ENCODE measurements at places on chromosomes 1 and 21.

DNA sequence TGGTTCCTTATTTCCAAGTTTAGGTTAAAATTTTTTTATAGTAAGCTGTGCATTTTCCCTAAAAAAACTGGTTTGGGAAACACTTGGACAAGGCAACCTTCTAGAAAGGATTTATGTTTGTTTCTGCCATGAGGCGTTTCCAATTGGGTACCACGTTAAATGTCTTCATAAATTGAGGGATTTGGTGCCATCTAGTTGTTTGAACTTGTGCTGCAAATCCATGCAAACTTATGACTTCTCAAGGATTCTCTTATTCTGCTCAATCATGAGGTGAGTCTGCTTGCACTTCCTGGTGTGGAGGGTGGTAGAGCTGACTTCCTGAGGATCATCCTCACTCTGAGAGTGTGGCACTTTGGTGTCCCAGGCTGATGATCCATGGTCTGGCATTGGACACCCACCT, 123.3 kb downstream of the PCNX2 start:
- no peak for DNase-seq

GRCh38 chr1:205661429-205662134, 18.7 kb downstream of the SLC45A3 start:
- DNase-seq: no peak

- no peak for DNase-seq
These were observed 28.9 kb upstream of the APP start for GRCh38 chr21:26199456-26199855.

GRCh38 chr1:206582971-206583706, 29.1 kb downstream of the EIF2D start:
- no peak for DNase-seq

- DNase-seq: no peak
These were observed 520 bp downstream of the TARS2 start for GRCh38 chr1:150487763-150488115.

DNA sequence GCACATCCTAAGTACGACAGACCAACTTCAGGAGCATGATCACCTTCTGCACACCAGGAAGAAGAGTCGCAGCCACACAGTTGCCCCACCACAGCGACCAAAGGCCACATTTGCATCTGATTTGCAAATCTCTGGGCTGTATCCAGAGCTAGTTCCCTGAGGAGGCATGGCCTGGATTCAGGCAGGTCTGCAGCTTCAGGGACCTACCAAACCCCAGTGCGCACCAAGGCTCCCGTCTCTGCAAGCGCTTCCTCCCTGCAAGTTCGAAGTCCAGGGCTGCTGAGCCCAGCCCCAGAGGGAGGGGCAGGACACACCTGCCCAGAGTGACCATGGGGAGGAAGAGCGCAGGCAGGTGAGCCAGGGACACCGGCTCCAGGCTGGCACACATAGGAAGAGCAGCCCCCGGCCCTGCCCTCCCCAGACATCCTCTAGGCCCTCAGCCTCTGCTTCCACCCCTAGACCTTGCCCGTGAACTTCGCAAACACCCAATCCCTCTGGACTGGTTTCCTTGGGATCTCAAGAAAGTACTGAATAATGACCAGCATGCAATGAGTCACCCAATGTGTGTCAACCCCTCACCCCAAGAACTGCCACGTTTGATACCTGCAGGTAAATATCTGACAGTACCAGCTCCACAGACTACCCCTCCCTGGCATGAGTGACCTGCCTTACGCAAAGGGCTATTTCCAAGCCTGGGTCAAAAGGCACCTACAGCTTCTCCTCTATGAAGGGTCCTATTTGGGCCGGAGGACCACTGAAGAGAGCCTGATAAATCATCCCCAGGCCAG, 36.8 kb downstream of the CASZ1 start:
- no peak for DNase-seq

DNA sequence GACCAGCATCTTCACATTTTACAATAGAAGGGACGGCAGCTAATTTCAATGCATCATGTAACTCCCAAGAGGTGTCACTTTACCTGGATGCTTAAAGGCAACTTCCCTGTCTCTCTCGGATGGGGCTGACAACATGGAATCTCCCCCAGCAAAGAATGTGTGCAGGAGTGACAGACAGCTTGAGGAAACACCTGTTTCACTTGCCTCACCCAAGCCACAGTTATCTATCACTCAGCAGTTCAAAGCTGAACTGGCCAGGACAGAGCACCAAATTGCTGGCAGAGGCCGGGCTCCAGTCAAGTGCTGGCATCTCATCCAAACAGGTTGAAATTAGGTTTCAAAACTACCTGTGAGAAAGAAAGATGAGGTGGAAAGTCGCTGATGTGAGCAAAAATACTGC, 538.0 kb upstream of the PLXNA2 start:
- DNase-seq: no peak

GRCh38 chr1:12376236-12377045, 146.6 kb downstream of the VPS13D start:
- no peak for DNase-seq

DNA sequence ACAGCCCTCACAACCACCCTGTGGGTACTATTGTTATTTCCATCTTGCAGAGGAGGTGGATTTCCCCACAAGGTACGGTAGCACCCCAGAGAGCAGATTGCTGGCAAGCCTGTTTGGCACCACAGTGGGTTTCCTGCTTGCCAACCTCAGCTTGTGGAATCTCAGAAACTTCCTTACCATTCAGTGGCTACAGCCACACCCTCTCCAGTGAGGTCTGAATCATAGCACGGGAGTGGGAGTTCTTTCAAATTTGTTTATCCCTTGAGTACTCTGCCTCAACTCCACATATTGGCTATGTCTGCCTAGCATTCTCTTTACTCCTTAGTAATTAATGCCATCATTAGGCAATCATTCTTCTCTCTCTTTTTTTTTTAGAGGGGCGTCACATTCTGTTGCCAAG, 162.1 kb downstream of the PTPRU start:
- no peak for DNase-seq

DNA sequence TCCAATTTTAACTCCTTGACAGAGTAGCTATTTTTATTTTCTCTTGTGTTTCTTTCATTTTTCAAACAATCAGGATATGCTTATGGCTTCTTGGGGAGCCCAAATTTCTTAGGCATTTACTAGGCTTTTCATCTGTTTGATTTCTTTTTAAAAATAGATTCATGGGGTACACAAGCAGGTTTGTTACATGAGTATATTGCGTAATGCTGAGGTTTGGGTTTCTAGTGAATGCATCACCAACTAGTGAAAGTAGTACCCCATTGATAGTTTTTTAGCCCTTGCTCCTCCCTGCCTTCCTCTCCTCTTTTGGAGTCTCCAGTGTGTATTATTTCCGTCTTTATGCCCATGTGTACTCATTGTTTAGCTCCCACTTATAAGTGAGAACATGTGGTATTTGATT, 190.7 kb downstream of the CENPF start:
- no peak for DNase-seq

DNA sequence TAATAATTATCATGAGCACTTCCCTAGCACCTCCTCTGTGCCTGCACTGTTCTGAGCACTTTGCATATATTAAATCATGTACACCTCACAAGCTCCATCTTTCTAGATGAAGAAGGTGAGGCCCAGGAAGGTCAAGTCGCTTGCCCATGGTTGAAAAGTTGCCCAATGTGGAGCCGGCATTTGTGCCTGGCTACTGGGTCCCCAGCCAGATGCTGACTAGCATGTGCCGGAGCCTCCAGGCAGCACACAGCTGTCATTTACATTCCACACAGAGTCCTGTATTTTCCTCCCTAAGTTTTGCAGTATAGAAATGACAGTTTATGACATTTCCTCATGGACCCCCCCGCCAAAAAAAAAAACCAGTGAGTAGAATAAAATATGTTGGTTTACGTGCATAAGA, 94.3 kb downstream of the BCAR3 start:
- DNase-seq: no peak

- DNase-seq: no peak
These were observed 23.4 kb upstream of the TDRD10 start for GRCh38 chr1:154478639-154479038.

DNA sequence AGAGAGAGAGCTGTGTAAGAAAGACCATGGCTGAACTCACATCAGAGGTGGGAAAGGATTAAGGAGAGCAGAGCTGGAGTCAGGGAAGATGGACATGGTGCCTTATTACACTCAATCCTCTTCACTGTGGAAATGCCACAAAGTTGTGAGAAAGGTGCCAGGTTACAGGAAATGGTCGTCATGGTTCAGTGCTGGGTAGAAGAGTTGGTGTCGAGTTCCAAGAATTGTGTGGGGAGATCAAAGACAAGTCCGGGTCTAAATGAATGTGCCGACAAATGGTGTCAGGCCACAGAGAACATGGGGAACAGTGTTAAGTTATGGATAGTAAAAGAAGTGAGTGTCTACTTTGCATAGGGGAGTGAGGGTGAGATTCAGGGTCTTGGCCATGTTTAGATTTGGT, 40.9 kb downstream of the LAMC2 start:
- DNase-seq: no peak

GRCh38 chr1:53589043-53589887, 130.1 kb downstream of the DMRTB1 start:
- no peak for DNase-seq

DNA sequence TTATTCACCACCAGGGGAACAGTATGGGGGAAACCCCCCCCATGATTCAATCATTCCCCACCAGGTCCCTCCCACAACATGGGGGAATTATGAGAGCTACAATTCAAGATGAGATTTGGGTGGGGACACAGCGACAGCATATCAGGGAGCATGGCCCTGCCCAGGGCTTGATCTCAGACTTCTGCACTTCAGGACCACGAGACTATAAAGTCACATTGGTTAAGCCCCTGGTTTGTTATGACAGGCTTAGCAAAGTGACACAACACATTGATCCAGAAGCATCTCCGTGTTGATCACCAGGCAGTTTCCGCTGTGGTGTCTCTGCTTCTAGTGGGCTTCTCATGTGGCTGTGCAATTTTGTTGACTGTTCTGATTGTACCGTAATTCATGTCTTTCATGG, 312.7 kb upstream of the C1orf174 start:
- no peak for DNase-seq

GRCh38 chr1:172041742-172042141, 200.4 kb downstream of the DNM3 start:
- no peak for DNase-seq

DNA sequence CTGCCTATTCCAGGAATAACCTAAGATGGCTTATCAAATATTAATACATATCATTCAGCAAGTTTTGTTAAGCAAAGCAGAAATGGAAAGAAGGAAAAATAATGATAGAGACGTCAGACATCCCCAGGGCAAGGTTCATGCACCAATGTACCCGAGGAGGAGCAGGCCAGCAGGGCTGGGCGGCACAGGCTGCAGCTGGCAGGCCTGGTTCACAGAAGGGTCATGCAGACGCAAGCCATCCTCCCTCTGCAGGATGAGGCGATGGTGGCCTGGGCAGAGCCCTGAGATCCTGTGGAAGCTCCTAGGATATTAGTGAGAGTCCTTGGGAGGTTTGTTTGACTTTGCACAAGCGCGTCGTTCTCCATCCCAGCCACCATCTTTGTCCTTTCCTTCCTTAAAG, 30.0 kb downstream of the BATF3 start:
- no peak for DNase-seq

DNA sequence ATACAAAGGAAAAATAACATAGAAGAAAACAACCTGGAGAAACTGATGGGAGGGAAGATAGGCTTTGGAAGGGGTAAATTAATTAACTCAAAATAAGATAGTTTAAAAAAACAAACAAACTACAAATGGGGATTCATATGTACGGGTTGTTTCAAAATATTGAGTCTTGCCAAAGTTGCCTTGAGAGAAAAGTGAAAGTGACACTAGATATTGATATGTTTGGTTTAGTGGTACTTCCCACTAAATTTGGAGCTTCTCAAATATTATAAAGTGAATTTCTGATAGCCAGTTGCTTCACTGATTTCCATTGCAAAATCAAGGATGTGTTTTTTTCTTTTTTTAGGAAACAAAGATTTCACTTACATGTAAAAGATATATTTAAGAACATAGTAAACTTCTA, 149.5 kb upstream of the RUNX1 start:
- no peak for DNase-seq

GRCh38 chr21:39098696-39099200, 84.5 kb downstream of the PSMG1 start:
- no peak for DNase-seq

DNA sequence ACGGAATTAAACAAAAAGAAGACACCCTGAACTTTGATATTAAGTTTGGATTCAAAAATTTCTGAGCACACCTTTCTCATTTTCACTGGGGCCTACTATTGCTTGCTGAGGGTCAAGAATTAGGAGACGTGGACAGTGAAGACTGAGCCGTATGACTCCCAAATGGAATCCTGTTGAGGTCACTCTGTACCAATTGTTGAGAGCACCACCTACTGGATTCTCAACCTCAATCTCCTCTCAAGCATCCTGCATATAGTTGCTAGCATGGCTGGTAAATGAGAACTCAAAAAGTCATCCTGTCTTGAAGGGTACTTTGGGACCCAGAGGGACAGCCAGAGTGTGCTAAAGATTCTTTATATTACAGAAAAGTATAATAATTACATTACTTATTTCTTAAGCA, 20.2 kb upstream of the MTR start:
- DNase-seq: no peak

- no peak for DNase-seq
These were observed 83.6 kb downstream of the LRRC8D start for GRCh38 chr1:89904219-89904980.

- DNase-seq: no peak
These were observed 1.3 kb upstream of the IFNAR2 start for GRCh38 chr21:33228455-33228854.

GRCh38 chr1:16187748-16188401, 24.6 kb downstream of the ARHGEF19 start:
- peak; percentile 71 for DNase-seq

GRCh38 chr1:180633057-180634056, 1.5 kb downstream of the XPR1 start:
- DNase-seq: no peak

- DNase-seq: no peak
These were observed 843.9 kb downstream of the AMY1C start for GRCh38 chr1:104593413-104594187.

- no peak for DNase-seq
These were observed 214.5 kb downstream of the VAV3 start for GRCh38 chr1:107750364-107750959.

DNA sequence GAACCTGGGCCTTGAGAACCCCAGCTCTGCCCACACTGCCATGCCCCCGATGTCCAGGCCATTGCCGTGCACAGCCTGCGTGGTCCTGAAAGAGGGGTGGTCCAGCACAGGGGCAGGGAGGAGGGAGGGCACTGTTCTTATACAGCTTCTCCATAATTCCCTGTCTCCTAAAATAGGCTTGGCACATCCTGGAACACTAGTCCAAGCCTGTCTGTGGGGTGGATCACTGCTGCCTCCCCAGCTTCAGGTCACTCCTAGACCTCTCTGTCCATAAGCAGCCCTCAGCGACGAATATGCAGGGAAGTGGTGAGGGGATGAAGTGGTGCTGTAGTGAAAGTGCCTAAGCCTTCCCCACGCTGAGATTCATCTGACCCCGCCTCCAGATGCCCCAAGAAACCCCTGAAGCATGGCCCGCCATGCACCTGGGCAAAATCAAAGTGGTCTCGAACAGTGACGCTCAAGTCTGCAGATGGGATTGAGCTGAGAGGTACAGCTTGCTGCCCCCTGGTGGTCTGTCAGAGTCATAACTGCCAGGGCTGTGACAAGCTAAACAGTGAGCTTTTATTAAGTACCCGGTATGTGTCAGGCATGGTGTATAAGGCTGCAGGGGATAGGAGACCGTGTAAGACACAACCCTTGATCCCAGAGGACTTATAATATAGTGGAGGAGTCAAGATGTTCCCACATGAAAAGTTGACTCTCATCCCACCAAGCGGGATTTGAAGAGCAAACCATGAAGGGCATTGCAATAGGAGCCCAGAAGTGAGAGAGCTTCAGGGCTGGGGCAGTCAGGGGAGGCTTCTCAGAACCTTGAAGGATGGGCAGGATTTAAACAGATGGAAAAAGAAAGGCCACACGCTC, 66.6 kb downstream of the FAM163A start:
- peak; percentile 74 for DNase-seq

GRCh38 chr1:91894036-91894761, 8.2 kb upstream of the TGFBR3 start:
- DNase-seq: no peak
